ENCODE measurements at places on chromosomes 16 and 17.

DNA sequence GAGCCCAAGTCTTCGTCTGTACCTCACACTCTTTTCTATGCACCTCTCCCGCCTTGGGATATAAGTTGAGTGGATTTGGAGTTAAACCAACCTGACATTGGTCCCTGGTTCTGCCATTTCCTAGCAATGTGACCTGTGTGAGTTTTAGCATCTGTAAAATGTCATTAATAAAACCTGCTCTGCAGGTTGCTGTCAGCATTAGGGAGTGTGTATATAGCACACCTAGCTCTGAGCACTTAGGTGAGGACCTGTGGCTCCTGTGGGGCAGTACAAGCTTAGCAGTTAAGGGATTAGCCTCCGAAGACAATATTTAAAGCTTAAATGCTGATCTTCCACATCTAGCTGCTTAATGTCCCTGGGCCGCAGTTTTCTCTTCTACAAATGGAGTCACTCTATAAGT is 248.0 kb downstream of the TMEM114 start:
- no peak for DNase-seq

DNA sequence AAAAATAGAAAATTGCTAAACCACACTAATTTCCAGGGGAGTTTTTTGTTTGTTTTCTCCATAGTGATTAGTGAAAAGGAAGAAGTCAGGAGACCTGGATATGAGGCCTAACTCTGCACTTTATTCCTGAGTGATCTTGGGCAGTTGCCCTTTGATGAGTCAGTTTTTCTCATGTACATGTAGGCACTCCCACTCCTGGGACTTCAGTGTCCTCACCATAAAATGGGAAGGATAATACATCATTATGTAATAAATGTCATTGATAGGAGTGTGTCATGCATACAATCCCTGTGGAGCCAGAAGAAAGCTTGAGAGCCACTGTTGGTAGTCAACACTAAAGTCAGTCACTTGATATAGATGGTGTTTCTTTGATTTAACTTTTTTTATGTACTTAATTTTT is 32.5 kb downstream of the WIPF2 start:
- no peak for DNase-seq

- DNase-seq = no peak
Observed at GRCh38 chr17:79975498-79976134, 60.1 kb downstream of the TBC1D16 start.

GRCh38 chr16:58458606-58459343 is 41.2 kb upstream of the NDRG4 start:
- DNase-seq = no peak

DNA sequence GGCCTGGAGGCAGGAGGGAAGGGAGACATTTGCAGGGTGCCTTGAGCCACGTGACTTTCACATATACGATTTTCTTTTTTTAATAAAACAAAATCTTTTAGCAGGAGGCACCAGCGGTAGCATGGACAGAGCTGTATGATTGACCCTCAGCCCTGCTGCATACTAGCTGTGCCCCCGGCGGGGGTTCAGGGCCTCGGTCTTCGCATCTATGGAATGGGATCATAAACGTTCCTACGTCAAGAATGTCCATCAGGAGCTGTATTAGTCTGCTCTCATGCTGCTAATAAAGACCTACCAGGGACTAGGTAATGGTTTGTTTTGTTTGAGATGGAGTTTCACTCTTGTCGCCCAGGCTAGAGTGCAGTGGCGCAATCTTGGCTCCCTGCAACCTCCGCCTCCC is 27.2 kb downstream of the SLC38A8 start:
- no peak for DNase-seq

DNA sequence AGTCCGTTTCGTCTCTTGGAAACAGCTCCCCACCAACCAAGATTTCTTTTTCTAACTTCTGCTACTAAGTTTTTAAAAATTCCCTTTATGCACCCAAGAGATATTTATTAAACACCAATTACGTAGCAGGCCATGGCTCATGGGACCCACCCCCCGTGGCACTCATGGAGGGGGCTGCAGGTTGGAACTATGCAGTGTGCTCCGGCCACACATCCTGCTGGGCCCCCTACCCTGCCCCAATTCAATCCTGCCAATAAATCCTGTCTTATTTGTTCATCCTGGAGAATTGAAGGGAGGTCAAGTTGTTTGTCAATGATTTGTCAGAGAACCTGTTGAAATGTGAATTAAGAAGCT is 48.2 kb downstream of the IL21R start:
- DNase-seq = no peak

GRCh38 chr17:30995347-30995746 is 24.5 kb downstream of the RNF135 start:
- no peak for DNase-seq
